CD4-positive, alpha-beta memory T cell (primary cell): ENCODE measurements at places on chromosomes 1 and 21. TPM values are rescaled to one million over a fixed set of nuclear protein-coding genes. Genes with fewer than 3 reads are reported as not detected.
A peak's percentile ranks its signal among the peaks of the same experiment; 100 is the strongest.

The TSSK3 gene
- polyA plus RNA-seq, result not detected

DNA sequence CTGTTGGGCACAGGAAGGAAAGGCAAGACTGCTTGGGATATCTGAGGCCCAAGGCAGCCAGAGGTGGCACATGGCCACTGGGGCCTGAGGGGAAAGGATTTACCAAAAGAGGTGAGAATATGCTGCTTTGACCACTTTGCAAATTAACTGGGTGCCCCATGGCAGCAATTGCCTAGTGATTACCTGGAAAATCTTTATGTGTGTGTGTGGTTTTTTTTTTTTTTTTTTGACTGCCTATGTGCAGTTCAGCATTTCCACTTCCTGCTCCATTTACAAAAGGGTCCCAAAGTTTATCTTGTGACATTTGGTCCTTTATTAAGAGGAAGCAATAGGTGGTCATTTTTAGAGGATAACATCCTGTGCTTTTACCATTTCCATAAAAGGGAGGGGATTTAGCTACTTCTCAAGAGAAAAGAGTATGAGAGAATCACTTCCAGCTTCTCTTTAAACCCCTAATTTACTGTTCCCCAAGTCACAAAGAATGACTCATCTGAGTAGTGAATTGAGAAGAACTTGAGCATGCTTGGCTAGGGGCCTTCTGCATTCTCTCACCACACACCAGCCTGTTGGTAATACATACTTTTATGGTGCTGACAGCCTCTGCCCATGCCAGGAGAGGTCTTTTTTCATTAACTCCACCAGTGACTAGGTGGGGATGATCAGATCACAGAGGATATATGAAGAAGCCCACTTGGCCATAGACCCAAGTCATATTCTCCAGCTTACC is 52.1 kb downstream of the SYDE2 start:
- no peak for DNase-seq

GRCh38 chr1:111958851-111959250 is 30.6 kb downstream of the KCND3 start:
- no peak for DNase-seq

GRCh38 chr1:155840386-155840785 is 16.6 kb downstream of the GON4L start:
- DNase-seq, result no peak

The TNFAIP8L2 gene
- 42.3 TPM for polyA plus RNA-seq

The AVPR1B gene
- polyA plus RNA-seq, result not detected

GRCh38 chr1:89863165-89863830 is 42.5 kb downstream of the LRRC8D start:
- DNase-seq, result peak; percentile 17

- peak; percentile 58 for DNase-seq
Observed at GRCh38 chr21:36260030-36260787, 59.8 kb upstream of the MORC3 start.

- DNase-seq, result no peak
Observed at GRCh38 chr1:145891143-145891542, 5.5 kb upstream of the ANKRD35 start.

DNA sequence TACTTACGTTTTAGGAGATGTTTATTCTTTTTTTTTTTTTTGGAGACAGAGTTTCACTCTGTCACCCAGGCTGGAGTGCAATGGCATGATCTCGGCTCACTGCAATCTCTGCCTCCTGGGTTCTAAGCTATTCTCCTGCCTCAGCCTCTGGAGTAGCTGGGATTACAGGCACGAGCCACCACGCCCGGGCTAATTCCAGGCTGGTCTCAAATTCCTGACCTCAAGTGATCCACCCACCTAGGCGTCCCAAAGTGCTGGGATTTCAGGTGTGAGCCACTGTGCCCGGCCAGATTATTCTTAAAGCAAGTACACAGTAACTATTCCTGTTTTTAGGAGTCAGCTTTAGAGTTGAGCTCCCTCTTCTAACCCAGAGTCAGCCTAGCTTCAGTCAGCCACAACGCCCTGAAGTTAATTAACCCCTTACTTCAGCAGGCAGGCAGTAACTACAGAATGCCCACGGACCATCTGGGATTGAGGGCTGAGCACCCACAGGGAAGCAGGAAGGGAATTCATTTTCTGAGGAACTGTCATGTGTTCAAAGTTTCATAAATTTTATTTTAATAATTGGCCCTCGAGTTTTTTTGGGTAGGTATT is 5.3 kb upstream of the ID3 start:
- no peak for DNase-seq

The GJA5 gene
- not detected for polyA plus RNA-seq

DNA sequence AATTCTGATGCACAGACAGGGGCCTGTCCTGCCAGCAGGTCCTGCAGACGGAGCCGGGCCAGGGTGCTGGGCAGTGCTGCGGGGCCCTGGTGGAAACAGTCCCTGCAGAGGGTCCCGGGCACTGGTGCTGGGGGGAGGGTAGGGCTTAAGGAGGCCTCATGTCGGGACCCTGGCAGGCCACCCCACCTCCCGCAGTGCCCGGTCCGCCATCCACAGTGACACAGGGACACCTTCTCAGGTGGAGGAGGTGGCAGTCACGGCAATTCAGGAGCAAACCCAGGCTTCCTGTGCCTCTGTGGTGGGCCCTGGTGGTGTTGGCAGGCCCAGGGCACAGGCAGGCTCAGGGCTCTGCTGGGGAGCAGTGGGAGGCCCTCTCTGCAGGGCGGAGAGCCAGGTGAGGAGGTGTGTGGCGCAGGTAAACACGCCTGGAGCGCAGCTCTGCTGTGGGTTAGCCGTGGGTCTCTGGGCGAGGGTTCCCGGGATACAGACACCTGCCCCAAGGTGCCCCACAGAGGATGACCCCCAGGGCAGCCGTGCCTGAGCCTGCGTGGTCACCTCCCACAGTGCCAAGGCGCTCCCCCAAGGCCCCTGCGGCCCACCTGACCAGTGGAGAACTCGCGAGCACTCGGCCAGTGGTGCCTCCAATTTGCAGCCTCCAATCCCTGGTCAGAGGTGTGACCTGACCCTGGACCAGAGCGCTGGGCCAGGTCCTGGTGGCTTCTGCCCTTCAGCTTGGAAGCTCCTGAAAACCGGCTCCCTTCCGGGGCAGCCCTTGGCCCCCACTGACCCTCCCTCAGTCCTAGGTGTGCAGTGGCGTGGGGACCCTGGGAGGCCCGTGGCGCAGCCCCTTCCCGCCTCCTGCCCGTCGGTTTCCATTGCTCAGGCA is 19.2 kb downstream of the COL18A1 start:
- DNase-seq, result peak; percentile 34

The CRNN gene
- polyA plus RNA-seq, result not detected

The GJA9 gene
- not detected for polyA plus RNA-seq

The MATN1 gene
- polyA plus RNA-seq, result 1.2 TPM

DNA sequence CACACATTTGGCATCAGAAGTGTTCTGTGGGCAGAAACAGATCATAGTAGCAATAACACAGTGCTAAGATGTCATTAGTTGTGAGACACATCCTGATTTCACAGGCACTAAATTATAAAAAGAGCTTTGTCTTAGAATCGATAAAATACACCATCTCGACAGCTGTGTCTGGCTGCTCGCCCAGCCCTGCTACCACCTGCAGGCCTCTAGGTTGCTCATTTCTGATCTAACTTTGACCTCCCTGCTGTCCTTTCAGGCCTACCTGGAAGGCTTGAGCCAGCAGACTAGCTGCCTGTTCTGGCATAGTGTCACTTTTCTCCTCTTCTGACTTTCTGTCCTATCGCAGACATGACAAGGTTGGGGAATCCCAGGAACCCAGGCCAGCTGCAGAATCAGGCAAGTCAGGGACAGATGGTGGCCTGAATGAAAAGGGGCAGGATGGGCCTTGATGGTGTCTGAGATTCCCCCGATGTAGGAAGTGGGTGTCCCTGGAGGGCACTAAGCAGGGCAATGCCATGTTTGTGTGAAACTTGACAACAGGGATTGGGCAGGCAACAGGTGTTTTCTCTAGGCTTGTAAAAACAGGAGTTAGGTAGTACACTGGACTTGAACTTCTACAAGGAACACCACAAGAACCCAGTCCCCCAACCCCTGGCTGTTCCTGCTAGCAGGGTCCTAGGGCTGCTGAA is 66.6 kb upstream of the RHOU start:
- no peak for DNase-seq
